ENCODE measurements at places on chromosomes 2 and 18. TPM values are rescaled to one million over a fixed set of nuclear protein-coding genes. Genes with fewer than 3 reads are reported as not detected.

RGPD4 gene
- total RNA-seq: not detected

DNA sequence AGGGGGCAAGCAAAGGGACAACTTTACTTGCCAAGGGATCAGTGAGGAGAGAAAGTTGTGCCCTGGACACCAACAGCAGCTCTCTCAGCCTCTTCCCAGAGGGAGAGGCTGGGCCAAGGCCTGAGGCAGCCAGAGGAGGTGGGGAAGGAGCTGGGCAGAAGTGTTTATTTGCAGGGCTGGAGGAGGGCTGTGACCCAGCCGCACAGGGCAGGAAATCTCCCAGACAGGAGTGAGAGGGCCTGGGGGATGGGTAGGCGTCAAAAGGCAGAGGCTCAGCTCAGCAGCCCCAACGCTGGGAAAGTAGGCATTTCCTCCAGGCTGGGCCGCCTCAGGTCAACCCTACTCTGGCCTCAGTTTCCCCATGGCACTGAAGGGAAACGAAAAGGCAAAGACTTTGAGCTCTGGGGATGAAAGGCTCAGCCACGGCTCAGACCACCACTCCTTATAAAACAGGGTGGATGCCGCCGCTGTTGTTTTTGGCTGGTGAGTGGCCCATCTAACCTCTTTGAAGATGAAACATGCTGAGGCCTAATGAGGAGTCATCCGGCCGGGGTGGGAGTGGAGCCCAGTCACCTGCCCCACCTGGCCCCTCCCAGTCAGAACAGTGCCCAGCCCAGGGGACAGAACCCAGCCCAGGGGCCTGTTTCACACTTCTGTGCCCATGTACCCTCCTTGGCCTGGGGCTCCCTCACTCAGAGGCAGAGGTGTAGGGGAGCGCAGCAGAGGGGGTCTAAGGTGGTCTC, 21.9 kb upstream of the SEMA4C start:
- DNase-seq: no peak

DNA sequence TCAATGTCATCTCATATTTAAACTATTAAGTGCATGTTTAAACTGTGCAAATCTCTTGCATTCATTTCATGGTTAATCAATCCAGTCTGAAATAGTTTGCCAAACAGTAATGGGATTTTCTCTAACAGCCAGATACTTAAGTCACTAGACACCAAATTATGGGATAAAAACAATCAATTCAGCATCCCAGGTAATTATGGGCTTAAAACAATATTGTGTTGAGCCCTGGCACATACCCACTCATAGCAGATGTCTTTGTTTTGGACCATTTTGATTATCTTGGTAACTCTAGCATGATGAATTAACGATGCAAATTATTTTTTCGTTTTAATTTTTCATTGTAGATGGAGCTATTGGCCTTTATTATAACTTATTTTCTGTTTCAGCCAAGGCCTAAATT, 118.5 kb upstream of the CD302 start:
- no peak for DNase-seq

DNA sequence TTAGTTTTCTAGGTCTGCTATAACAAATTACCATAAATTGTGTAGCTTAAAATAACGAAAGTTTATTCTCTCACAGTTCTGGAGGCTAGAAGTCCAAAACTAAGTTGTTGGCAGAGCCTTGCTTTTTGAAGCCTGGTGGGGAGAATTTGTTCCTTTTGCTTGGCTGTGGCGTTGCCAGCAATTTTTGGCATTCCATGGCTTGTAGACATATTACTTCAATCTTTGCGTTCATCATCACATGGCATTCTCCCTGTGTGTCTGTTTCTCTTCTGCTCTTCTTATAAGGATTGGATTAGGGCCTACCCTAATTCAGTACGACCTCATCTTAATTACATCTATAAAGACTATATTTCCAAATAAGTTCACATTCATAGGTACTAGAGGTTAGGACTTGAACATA, 217.7 kb downstream of the MBD5 start:
- no peak for DNase-seq

DNA sequence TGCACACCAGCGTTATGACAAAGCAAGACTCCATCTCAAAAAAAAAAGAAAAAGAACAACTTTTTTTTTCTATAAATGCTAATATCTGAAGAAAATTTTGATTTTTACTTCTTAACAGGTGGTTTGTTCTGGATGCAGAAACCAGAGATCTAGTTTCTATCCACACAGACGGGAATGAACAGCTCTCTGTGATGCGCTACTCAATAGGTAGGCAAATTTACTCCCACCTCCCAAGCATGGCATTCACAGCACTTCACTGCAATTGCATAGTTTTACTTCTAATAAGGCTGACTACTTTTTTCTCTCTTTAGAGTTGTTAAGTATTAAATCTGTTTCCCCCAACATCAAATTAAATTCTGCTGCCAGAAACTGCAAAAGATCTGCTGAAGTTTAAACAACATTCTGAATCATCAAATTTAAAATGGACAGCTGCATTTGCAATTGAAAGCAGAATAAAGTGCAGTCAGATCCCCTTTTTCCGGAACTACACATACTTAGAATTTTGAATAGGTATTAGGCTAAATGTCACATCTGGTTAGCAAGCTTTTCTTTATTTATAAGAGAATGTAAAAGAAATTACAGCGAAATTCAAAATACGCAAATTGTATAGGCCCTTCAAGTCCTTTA, 45.1 kb downstream of the COX7A2L start:
- no peak for DNase-seq

DNA sequence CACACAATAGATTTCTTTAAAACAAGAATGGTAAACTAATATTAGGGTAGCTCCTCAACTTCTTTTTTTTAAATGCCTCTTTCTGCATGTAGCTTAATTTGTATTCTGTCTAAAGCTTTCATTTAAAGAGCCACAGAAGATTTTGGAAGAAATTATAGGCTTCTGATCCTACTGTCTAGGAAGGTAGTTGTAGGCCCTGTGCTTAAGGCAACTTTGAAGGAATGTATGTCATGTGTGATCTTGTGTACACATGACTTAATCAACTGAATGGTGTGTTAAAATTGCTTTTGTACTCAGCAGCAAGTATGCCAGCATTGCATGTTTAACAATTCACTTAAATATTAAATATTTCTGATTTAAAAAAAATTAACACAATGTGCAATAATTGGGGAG, 51.5 kb upstream of the LYPD6 start:
- DNase-seq: no peak

Data from body of pancreas (tissue), 4 donors.